ENCODE measurements at places on chromosomes 2 and 18.

DNA sequence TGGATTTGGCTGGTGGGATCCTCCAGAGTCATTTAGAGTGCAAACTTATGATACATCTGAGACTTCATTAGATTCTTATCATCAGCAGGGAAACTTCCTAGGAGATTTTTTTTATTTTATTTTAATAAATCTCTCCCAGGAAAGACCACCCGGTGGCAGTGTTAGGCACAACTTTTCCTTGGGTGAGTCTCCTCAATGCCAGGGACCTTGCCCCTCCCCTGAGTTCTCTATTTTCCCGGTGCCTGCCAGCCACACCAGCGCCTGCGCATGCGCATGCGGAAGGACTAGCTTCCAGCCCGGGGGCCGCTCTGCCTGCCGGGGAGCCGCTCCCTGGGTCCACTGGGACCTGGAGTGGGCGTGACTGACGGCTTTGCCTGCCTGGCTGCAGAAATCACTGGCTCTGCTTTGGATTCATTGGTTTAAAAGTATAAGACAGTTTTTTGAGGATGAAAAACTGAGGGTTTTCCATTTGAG is 86.6 kb downstream of the TMEM182 start:
- no peak for DNase-seq

DNA sequence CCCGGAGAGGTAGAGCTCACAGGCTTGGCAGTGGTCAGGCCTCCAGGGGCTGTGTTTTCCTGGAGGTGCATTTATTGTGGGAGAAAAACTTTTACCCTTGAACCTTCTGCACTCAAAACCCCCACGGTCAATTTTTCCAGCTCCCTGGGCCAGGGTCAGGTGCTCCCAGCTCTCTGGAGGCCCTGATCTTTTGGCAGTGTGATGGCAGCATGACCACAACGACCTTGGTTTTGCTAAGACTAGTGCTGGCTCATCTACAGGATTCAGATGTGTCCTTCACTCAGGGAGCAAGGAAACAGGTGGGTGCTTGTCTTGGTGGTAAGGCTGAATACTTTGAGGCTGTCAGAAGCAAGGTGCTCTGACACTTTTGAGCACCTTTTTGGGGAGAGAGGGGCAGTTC is 92.3 kb downstream of the CCDC93 start:
- no peak for DNase-seq

DNA sequence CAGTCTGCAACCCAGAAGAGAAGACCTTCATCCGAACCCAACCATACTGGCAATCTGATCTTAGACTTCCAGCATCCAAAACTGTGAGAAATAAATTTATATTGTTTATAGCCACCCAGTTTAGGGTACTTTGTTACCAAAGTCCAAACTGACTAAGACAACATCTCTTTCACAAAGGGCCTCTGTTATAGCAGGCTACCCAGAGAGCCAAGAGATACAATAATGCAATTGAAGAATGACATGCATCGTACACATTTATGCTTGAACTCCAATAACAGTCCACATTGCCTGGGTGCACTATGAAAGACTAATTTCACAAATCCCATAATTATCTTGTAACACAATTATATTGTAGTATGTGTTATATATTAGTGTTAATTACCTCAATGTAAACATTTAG is 39.1 kb upstream of the ANKRD44 start:
- no peak for DNase-seq

DNA sequence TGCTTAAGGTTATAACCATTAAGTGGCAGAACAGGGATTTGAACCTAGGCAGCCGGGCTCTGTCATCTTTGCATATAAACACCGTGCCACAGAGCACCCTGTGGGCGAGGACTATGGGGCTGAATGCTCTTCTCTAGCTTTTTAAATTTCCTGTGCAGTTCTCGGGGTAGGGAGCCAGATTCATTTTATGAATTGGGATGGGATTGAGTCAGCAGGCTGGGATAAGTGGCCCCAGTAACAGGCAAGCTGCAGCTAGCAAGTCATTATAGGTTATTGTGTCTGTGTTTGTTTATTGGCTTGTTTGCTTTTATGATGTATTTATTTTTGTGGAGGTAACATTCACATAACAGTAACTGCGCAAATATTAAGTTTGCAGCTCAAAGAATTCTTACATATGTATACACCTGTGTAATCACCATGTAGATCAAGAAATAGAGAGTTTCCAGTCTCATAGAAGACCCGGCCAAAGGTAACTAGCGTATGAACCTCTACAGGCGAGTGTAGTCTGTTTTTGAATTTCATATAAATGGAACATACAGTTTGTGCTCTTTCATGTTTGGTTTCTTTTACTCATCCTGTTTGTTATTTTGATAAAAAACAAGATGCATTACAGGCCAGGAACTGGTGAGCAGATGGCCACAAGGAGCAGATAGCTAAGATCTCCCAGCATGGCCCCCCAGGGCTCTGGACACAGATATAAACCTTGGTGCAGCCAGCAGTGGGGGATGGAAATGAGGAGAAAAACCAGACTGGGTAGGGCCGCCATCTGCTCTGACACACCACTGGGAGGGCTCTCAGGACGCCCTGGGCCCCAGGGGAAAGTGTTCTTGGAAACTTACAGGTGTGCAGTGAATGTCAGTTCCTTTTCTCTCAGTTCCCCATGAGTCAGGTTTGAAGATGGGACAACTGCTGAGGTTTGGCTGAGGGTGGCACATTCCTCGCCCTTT is 49.2 kb upstream of the GPR155 start:
- no peak for DNase-seq

- no peak for DNase-seq
Observed at GRCh38 chr2:158142165-158142564, 40.5 kb downstream of the UPP2 start.

DNA sequence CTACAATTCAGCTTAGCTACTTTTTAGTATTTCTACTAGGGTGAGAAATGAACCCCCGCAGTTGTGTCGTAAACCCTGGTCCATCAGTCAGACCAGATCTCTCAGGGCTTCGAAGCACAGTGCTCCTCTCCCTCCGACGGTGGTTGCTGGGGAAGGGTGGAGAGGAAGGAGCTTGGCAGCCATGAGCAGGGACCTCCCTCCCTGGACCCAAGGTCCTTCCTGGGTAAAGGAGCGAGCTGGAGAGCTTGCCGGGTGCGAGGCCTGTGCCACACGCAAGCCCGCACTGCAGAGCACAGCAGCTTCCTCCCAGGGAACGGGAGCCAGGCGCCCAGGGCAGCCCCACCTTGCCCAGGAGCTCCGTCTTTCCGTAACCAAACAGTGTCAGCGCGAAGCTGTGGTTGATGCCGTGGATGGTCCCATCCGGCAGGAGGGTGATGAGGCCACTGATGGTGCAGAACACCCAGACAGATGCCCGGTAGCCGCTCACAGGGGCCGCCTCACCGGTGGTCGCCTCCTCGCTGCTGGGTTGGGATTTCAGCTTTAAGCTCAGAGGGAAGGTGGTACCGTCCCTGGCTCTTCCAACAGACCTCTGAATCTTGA is 12.5 kb downstream of the PASK start:
- no peak for DNase-seq

DNA sequence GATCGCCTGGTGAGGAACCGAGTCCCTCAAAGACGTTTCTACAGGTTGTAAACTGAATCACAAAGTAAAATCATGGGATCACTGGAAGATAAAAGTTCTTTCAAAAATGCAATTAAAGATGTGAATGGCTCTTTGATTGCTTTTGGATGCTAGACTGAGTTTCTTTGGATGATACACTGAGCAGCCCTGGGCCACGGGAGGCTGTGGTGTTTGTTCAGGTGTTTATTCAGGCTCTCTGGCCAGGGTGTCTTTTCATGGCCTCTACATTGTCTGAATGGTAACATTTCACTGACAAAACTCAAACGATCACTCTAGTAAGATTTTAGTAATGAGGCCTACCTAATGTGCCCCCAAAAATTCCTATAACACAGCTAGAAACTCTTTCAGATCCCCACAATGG is 48.4 kb upstream of the SPATS2L start:
- no peak for DNase-seq

All from thoracic aorta (tissue), 2 donors.